ENCODE measurements at places on chromosomes 7 and 10.

DNA sequence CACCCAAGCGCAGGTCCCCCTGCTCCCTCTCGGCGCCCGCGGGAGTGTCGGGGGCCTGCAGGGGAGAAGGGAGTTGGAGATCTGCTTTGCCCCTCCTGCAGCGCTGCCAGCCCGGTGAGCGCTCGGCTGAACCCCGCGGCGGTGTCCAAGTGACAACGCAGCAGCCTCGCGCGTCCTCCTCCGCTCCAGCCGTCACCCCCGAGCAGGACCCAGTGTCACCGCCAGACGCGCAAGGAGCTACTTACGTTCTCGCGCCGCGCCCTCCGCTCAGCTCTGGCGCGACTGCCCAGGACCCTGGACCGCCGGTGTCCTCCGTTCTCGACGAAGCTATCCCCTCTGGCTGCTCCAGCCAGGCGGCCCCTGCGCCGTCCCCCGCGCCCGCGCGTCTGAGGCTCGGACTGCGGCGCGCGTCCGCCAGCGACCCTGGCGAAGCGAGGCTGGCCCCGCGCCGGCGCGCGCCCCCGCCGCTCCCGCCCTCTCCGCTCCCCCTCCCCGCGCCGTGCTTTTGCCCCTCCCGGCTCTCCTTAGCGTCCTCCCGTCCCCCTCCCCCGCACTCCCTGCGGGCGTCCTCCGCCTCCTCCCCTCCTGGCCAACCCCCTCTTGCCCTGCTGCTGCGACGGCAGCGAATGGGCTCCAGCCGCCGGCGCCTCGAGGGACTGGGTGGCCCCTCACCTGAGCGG lies at the start of gene NRCAM:
TSS of gene NRCAM (minus strand) at position 439 of the 680 bp plus-strand sequence. CDS start 216,372 bp downstream, outside the sequence.
- no peak for DNase-seq

GRCh38 chr7:130022115-130022514 lies 29.1 kb downstream of the ZC3HC1 start:
- no peak for DNase-seq

DNA sequence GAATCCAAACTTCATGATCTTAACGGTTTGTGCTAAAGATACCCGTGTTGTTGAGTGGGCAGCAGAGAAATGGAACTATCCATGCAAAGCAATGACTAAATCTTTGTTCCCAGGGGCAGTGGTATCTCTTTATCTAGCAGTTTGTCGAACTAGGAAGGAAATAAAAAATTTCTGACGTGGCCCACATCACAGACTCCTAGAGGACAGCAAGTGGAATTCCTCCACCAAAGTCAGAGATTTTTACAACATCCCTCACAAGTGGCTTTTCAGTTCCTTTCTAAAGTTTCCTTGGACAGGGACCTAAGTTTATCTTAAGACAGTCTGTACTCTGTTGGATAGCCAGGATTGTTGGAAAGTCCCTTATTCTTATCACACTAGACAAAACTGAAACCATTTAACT lies 136.0 kb downstream of the RAPGEF5 start:
- DNase-seq: no peak

DNA sequence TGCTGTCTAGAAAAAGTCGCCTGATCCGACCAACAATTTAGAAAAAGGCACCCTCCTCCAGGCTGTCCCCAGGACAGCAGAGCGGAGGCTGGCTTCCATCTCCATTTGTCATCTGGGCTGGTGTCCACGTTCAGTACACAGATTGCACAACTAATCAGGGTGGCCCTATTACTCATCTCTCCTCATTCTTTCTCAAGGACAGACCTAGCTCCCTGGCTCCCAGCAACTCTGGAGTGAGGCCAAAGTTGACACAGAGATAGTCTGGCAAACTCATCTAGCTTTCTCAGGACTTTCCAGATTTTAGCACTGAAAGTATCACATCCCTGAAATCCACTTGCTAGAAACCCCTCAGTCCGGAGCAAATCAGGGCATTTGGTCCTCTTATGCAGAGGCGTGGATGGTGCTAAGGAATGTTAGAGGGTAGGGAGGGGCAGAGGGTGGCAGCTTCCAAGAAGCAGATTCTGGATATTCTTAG lies 75.1 kb downstream of the DNAH11 start:
- no peak for DNase-seq

- no peak for DNase-seq
These were observed 266.5 kb downstream of the AUTS2 start for GRCh38 chr7:69864822-69865221.

- no peak for DNase-seq
These were observed 1067.5 kb downstream of the NRG3 start for GRCh38 chr10:82942286-82943099.

DNA sequence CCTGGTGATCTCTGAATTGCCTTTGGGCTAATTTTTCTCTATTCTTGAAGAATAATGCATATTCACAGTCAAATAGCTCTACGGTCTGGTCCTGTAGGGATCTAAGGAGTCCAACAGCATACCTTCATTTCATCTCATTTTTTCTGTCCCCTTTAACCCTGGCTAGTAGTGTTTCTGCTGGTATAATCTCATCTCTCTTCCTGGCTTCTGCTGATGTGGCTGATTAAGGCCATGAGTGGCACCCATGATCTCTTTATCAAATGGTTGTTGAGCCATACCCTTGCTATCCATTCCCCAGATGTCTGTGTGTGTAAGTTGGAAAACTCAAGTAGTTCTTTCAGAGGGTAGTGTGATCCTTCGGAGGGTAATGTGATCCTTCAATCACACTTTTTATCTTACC lies 119.5 kb downstream of the MARCHF5 start:
- DNase-seq: no peak

DNA sequence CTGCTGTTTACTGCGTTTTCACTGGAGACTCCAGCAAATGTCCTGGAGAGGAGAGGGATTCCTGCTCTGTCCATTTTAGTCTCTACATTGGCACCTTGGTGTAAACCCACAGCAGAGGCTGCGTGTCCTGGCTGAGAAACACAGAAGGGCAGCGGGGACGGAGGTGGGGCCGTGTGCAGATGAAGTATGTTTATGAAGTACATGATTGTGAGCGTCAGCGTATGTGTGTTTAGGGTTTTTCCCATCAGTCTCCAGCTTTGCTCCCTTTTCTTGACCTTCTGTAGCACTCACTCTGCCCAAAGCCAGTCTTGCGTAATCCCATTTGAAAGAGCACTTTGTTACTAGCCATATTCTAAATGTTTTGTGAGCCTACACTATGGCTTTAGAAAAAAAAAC lies 750.7 kb upstream of the SORCS1 start:
- no peak for DNase-seq

DNA sequence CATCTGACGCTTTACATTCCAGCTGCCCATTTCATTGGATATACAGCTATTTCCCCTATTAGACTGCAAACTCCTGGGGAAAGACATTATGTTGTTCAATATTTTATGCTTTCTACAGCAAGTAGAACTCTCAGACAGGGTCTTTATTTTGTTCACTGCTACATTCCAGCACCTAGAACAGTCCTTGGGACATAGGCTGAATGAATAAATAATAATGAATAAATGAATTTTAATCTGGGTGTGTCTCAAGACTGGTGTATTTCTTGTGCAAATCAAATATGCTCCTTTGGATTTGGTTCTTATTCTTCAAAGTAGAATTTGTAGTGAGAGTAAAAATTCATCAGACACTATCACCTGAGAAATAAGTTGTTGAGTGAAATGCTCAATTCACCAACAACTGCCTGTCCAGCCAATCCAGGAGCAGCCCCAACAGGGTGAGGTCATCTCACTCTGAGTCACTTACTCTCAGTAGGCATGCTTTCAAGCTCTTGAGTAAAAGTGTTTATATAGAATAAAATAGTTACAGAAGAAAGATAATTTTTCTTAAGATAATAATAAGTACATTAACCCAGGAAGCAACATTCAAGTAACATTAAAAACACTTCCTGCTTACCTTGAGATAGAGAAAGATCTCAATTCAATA lies 287.5 kb upstream of the NPVF start:
- DNase-seq: no peak

Data from central memory CD4-positive, alpha-beta T cell (primary cell).